ENCODE measurements at places on chromosomes 1 and 21.

- no peak for DNase-seq
Observed at GRCh38 chr1:116667078-116667574, 407 bp downstream of the IGSF3 start.

- no peak for DNase-seq
Observed at GRCh38 chr1:3049905-3050304, 19.1 kb upstream of the PRDM16 start.

- no peak for DNase-seq
Observed at GRCh38 chr21:25934771-25935224, 200.0 kb downstream of the GABPA start.

DNA sequence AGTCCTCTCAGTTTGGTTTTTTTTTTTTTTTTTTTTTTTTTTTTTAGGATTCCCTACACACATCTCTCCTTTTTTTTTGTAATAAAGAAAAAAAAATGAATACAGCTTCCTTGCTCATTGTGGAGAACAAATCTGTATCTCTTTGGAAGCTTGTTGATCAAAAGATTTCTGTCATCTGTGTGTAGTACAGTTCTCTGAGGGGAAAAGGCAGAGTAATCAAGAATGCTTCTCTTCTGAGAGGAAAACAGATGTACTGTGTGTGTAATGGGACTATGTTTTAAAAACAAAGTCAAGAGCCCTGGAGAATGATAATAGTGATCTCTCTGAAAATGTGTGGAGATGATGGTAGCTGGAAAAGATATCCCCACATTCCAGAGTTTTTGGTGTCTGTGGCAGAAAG is 16.5 kb upstream of the ROR1 start:
- DNase-seq, result no peak

DNA sequence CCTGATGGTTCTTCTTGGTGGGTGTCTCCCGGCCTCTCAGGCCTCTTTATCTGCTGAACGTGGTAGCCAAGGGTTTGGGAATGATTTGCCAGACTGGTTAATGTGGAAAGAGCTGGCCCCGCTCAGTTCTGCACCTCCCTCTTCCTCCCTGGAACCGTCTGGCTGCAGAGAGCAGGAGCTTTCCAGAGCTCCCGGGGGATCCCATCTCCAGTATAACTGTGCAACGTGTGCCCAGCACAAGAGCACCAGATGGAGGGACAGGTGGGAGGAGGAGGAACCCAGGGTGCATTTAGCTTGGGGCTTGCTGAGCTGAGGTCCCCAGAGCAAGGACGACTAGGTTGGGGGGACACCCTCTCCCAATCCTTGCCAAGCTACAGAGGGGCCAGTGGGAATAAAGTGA is 5.0 kb downstream of the TFF1 start:
- no peak for DNase-seq

- no peak for DNase-seq
Observed at GRCh38 chr1:91600431-91601337, 100.0 kb downstream of the CDC7 start.

- no peak for DNase-seq
Observed at GRCh38 chr1:32998064-32998463, 33.5 kb upstream of the RNF19B start.

GRCh38 chr1:201361652-201362504 is 15.6 kb downstream of the TNNT2 start:
- DNase-seq, result peak; percentile 20

DNA sequence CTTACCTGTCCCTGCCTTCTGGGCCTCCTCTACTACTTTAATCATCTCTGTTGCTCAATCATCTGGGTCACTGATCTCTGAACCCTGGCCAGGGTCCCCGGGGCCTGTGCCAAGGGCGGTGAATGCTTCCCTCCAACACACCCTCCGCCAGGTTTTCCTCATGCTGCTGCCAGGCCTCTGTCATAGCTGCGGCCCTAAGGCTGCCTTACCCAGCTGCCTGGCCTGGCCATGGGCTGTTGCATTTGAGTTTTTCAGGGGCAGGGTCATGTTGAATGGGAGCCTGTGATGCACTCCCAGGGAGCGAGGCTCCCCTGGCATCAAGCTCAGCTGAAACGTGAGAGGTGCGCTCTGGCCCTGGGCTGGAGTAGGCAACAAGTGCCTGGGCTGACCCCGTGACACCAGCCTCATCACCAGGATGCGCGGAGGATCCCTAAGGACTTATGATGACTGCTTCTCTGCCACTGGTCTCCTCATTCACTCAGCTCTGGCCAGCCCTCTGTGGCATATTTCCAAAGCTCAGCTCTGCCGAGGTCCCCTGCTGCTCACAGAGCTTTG is 7.6 kb downstream of the EDN2 start:
- DNase-seq, result no peak

- no peak for DNase-seq
Observed at GRCh38 chr1:212166644-212167043, 118.6 kb upstream of the PPP2R5A start.

- no peak for DNase-seq
Observed at GRCh38 chr1:212902054-212902453, 44.0 kb downstream of the FLVCR1 start.

DNA sequence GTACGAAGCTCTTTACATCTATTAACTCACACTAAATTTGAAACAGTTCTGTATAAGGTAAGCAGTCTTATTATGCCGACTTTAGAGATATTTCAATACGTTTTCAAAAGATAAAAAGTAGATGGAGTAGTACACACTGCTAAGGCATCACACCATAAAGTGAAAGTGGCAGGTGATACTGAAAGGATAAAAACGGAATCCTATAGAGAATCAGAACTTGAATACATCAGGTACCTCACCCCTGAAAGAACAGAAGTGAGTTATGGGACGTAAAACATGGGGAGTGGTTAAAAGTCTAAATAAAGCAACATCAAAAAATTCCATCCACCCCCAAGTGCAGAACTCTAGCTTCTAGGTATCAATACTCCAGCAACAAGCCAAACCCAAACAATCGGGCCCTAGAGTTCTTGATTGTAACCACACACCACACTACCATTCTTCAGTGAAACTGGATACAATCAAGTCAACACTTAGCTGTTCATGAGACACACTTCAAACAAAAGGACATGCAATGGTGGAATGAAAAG is 142.6 kb downstream of the SMYD3 start:
- no peak for DNase-seq

- DNase-seq, result peak; percentile 23
Observed at GRCh38 chr21:33230545-33231324, 997 bp downstream of the IFNAR2 start.

DNA sequence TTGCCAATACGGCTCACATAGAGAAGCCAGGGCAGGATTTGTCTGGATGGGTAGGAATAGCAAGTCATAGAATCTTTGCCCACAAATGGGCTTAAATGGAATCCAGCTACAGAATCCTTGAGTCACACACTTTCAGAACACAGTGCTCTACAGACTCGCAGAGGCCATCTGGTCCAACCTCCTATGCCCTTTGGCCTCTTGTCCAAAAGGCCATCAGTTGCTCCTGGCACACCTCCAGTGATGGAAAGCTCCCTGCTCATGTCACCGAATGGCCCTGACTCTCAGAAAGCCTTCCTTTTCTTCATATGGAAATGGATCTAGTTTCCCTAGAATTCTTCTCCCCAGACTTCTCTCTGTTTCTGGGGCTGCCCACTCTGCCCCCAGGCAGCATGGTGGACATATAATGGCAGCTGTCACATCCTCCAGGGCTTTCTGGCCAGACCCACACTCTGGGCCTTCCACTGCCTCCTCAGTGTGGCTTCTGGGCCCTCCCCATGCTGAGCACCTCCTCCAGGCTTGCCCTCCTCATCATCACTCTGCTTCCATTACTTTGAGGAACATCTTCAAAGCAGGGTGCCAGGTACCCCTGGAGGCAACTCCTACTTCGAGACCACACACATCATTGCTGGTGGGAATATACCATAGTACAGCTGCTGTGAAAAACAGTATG is 33.6 kb upstream of the TRABD2B start:
- DNase-seq, result no peak

DNA sequence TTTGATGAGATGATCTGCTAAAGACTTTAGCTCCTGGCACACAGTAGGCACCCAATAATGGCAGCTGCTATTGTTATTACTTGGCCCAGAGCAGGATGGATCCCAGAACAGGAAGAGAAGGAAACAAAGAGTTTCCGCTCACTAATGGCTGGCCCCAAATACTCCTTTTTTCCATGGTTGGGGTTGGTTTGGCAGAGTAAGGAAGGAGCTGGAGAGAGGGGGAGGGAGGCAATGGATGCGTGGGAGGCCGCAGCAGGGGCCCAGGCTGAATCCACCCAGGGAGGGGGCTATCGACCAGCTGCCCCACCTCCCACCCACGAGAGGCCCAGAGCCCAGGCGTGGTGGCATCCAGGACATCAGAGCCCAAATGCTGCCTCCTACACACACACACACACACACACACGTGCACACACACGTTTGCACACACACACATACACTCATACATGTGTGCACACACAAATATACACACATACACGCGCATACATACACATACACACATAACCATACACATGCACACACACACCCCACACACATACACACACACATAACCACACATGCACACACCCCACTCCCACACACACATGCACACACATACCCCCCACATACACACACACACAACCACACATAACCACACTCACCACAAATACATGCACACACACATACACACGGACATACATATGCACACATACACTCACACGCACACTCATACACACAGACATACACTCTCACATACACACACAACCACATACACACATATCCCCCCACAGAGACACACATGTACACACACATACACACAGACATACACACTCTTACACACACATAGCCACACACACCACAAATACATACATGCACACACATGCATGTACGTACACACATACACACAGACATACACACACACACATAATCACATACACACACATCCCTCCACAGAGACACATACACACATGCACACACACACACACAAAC is 25.2 kb downstream of the C1QB start:
- DNase-seq, result no peak

DNA sequence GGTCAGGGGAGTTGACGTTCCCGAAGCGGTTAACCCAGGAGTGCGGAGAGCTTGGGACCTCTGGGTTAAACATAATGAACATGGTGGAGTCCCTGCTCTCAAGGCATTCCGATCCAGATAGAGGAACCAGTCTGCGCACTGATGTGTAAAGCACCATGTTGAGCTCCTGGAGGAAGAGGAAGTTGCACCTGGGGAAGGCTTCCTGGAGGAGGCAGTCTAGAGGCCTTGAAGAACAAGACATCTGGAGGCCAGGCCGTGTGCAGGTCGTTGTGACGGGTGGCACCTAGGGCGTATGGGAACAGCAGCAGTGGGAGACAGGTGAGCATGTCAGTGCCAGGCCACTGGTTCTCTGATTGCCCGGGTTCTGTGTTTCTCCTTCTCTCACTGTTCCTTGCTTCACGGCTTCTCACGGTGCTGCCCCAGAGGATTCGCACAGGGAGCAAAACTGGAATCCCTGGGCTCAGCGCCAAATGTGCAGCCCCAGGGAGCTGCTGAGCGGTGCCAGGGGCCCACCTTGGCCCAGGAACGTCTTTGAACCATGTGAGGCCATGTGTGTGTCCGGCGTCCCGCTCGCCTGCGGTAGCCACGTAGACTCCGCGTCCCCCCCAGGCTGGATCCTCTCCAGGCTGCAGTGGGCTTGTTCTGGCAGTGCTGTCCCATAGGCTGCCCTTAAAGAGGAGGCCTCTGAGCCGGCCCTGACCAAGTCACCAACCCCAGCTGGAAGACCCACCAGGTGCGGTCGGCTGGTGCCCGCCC is 122.9 kb upstream of the GALNT2 start:
- no peak for DNase-seq

DNA sequence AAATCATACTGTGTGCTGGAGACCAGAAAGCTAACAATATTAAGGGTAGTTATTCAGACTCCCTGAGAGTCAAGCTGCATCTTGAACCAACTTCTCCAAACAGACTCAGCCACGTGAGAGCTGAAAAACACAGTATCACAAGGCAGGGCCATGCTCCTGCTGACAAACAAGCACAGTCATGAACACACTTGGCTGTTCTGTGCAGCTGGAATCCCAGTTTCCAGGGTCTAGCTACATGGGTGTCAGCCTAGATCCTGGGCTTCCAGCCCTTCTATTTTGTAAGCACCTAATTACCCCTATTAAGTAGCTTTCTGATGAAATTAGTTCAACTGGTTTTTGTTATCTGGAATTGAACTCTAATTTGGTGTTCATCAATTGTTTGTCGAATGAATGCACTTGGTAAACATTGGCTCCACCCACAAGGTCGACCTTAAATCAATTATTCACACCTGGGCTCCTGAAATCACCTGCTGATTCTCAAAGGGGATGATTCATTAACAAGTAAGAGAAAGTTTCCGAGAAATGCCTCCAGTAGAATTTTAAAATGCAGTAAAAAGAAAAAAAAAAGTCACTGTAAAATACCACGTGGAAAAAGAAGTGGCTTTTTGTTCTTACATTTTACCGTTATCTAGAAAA is 179.3 kb downstream of the ZC3H11B start:
- no peak for DNase-seq
